ENCODE measurements at places on chromosomes 13 and 19.

- DNase-seq, result no peak
Observed at GRCh38 chr13:71770710-71771109, 96.3 kb downstream of the DACH1 start.

DNA sequence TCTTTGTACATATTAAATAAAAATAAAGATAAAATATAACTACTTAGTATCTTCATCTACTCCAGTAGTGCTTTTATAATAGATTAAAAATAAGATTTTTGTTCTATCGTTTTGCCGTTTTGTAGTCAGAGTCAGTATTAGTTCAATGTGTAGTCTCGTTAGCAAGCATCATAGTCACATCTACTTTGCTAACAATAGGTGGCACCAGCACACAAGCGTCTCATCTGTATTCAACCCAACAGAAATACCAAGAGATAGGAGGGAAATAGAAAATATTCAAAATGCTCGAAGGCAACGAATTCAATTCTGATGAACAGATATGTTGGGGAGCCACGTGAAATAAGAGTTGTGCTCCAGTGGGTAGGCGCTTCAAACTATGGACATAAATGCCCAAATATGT, 21.4 kb upstream of the MICU2 start:
- no peak for DNase-seq

GRCh38 chr19:8512115-8512967, 1.6 kb downstream of the ZNF414 start:
- DNase-seq, result no peak

- DNase-seq, result no peak
Observed at GRCh38 chr13:97030705-97031452, 36.6 kb upstream of the OXGR1 start.

DNA sequence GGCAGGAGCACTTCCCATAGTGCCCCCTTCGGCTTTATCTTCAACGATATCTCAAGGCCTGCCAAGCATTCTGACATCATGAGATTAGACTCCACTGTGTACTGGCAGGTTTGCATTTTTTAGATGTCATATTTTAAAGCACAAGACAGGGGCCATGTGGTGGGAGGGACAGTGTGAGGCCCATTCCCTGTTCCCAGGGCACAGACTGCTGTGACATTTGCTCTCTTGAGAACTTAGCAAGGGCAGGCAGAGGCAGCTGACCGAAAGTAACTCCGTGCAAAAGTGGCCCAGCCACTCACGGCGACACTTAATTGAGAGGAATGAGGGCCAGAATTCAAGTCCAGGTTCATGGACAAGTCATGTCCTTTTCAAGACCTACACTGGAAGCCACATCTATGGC, 201.8 kb downstream of the COL4A1 start:
- no peak for DNase-seq

DNA sequence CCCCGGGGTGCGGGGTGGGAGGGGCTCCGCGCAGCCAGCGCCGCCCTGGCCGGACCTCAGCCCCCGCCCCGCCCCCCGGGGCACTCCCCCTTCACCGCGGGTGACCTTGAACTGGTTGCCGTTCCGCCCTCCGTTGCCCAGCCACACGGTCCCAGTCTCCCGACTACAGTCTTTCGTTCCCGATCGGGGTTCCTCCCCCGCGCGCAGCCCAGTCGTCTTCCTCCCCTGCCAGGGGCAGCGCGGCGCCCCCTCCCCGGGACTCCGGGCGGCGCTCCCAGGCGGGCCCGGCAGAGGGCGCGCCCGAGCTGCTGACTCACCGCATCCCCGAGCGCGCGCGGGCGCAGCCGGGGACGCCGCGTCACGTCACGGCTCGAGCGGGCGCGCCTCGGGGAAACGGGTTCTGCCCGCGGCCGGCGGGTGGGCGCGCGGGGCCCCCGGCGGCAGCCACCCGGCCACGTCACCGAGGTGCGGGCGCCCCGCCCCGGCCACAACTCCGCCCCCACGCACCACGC, 459 bp downstream of the MIDN start:
- DNase-seq, result peak; percentile 82

DNA sequence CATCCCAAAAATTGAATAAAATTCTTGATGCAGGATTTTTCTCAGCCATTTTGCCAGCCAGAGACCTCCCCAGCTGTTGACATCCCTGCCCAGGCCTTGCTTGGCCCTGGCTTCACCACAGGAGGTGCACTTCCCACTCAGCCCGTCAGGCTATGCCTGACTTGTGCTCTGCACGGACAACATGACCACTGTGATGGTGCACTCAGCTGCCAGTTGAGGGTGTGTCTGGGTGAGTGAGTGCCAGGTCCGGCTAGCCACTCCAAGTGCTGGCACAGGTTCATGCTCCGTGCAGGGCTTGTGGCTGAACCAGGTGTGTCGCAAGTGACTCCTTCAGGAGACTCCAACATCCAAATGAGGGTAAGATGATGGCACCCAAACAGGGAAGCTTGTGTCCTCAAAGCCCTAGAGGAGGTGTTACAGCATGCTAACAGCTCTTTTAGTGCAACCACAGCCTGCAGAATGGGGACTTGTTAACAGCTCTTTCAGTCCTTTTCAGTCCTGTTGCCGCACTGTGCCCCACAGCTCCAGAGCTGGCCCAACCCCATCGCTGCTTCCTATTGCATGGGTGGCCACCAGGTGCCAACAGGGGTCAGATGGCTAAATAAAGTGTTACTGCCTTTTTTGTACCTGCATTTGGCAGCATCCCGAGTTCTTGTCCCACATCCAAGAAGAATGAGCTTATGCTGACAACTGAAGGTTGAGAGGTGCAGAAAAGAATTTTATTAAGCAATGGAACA, 380.7 kb downstream of the SLITRK5 start:
- no peak for DNase-seq

DNA sequence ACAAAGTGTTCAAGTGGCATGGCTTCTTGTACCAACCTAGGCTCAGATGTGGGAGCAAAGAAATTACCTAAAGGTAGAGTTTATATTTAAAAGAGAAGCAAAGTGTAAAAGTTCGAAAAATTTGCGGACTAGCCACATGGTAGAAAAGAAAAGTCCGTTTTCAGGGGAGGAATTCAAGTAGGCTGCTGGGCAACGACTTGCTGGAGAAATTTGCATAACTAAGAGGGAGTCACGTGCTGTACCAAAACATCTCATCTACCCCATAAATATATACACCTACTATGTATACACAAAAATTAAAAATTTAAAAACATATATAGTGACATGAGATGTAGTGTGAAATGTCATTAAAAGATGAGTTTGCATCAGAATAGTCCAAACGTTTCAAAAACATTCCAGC, 2.1 kb upstream of the LAIR1 start:
- DNase-seq, result no peak

DNA sequence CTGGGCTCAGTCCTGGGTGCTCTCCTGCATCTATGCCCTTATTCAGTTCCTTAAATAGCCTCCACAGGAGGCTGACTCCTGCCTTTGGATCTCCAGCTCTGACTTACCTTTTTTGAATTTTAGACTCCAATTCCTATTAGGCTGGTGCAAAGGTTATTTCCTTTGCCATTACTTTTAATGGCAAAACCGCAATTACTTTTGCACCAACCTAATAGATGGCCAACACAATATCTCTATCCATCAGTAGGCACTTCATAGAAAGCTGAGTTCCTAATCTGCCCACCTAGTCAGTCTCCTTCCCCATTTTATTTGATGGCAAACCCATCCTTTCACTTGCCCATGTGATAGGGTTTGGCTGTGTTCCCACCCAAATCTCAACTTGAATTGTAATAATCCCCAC, 95.3 kb downstream of the CACNA1A start:
- no peak for DNase-seq

DNA sequence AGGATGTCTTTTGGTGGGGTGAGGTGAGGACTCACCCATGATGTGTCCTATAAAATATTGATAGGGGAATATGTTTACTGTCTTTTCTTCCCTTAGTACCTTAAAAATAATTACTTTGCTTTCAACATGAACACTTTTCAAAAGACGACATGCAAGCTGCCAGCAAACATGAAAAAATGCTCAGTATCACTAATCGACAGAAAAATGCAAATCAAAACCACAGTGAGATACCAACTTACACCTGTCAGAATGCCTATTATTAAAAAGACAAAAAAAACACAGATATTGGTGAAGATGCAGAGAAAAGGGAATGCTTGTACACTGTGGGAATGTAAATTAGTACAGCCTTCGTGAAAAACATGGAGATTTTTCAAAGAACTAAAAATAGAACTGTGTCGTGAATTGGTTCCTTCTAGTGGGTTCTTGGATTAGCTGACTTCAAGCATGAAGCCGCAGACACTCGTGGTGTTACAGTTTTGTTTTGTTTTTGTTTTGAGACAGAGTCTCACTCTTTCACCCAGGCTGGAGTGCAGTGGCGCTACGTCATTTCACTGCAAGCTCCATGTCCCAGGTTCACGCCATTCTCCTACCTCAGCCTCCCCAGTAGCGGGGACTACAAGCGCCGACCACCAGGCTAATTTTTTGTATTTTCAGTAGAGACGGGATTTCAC, 160.9 kb downstream of the FGF9 start:
- DNase-seq, result no peak

DNA sequence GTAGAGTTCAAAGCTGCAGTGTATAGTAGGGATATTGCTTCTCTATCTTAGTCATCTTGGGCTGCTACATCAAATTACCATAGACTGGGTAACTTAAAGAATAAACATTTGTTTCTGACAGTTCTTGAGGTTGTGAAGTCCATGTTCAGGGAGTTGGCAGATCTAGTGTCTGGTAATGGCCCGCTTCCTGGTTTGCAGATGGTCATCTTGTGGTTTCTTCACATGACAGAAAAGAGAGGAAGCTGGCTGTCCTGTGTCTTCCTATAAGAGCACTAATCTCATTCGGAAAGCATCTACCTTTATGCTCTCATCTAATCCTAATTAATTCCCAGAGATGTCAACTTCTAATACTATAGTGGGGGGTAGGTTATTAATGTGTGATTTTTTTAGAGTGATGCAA, 6.2 kb downstream of the ZNF763 start:
- DNase-seq, result no peak

- no peak for DNase-seq
Observed at GRCh38 chr19:8116437-8117293, 32.7 kb downstream of the FBN3 start.

DNA sequence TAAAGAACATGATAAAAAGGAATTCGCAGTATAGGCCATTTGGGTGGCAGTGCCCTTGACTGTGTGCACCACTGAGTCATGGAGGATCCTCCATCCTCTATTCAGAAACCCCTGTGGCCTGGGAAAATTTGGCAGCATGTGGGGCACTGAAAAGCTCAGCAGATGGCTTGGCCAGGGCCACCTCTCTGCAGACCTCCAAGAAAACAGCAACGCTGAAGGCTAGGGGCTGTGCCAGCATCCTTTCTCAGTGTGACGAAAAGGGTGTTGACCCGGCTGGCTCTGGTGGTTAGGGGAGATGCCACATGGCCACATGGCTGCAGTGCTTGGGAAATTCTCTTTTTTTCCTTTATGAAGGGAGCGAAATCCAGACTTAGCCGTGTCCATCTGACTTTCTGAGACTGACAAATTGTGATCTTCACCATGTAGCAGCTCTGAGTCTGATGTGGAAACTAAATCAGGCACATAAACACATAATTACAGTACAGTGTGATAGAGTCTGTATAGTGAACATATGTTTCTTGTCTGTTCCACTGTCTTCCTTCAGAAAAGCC, 178.0 kb downstream of the KCTD12 start:
- DNase-seq, result no peak

- no peak for DNase-seq
Observed at GRCh38 chr13:105906746-105907145, 628.7 kb downstream of the EFNB2 start.

GRCh38 chr19:42207767-42208271, 9.7 kb downstream of the DEDD2 start:
- no peak for DNase-seq

- DNase-seq, result peak; percentile 69
Observed at GRCh38 chr19:31491242-31491641, 142.0 kb upstream of the TSHZ3 start.

DNA sequence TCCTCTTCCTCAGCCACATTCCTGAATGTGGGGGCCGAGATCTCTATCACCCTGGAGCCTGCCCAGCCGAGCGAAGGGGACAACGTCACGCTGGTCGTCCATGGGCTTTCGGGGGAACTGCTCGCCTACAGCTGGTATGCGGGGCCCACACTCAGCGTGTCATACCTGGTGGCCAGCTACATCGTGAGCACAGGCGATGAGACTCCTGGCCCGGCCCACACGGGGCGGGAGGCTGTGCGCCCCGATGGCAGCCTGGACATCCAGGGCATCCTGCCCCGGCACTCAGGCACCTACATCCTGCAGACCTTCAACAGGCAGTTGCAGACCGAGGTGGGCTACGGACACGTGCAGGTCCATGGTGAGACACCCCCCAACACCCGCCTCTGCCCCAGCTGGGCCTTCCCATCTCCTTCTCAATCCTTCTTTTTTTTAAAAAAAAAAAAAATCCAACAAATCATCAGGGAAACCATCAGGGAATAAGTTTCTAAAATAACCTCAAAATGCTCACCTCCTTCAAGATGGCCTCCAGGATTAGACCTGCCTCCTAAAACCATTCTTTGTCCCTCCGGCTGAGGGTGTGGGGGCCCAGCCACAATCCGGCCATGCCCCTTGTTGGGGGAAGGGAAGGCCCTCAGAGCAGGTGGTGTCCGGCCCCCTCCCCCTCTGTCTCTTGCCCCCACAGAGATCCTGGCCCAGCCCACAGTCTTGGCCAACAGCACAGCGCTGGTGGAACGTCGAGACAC, 4.6 kb downstream of the CEACAM16 start:
- no peak for DNase-seq

DNA sequence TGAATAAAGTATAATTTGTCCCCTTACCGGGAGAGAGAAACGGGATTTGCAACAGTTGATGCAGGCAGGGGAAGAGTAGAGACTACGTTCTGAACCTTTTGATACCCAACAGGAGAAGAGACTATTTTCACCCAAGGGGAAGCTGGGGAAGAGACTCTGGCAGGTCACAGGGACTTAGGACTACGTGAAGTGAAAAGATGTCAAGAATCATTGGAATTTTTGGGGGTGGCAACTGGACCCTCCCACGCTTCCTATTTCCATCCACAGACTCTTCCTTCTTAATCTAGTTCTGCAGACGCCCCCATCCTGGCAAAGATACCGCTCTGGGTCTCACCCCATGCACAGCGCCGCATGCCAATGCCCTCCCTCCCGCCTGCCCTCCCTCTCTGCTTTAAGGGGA, 13.8 kb downstream of the CABP5 start:
- DNase-seq, result no peak

- no peak for DNase-seq
Observed at GRCh38 chr13:66974889-66975288, 255.2 kb downstream of the PCDH9 start.

- DNase-seq, result no peak
Observed at GRCh38 chr13:104854698-104855097, 1680.8 kb downstream of the EFNB2 start.

DNA sequence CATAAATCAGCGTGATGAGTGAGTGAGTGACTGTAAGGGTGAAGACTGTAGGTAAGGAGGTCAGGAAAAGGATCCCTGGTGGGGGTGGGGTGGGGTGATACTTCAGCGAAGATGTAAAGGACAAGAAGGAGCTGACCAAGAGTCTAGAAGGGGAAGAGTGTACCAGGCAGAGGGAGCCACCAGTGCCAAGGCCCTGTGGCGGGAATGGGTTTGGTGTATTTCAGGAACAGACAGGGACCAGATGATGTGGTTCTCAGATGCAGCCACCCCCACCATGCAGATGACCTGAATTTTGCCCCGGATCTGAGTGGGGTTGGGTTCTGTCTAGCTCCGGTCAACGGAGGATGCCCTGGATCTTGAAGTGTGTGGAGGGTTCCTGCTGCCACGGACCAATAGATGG, 30.1 kb upstream of the SLC7A10 start:
- no peak for DNase-seq

GRCh38 chr13:51997641-51998330, 13.5 kb downstream of the ATP7B start:
- no peak for DNase-seq

GRCh38 chr19:19329126-19329525, 8.5 kb downstream of the MAU2 start:
- no peak for DNase-seq

- no peak for DNase-seq
Observed at GRCh38 chr13:43584751-43585150, 202.0 kb downstream of the ENOX1 start.
